ENCODE measurements at places on chromosomes 3 and 15.

DNA sequence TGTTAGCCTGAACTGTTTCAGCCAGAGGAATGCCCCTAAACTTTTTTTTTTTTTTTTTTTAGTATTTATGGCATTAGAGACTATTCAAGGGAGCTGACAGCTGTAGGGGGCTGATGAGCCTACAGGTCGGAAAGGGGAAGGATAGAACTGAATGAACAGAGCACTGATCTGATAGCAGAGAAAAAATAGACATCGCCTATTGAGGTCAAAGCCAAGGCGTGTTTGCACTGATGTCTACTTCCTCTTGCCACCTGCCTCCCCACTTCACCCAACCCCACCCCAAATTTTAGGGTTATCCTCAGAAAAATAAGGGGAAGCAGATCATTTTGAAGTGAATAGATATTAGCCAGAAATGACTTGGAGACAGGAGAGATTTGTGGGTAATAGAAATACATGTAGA, 3.0 kb upstream of the ZMAT3 start:
- DNase-seq = no peak

DNA sequence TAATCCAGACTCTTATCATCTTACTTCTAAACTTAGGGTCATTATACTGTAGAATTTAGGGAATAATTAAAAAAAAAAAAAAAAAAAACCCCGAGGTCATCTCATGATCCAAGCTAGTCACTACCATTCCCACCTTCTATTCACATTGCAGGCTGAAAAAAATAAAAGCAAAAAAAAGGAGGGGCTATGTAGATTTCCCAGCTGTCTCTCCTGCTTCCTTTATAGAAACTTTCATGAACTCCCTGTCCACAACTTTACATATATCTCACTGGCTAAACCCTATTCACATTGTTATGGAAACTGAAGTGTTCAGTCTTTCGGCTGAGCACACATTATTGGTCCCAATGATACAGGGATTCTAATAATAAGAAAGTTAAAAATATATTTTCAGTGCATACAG, 156.2 kb upstream of the TP63 start:
- no peak for DNase-seq

GRCh38 chr3:139213936-139214335, 129.9 kb upstream of the MRPS22 start:
- DNase-seq = no peak

DNA sequence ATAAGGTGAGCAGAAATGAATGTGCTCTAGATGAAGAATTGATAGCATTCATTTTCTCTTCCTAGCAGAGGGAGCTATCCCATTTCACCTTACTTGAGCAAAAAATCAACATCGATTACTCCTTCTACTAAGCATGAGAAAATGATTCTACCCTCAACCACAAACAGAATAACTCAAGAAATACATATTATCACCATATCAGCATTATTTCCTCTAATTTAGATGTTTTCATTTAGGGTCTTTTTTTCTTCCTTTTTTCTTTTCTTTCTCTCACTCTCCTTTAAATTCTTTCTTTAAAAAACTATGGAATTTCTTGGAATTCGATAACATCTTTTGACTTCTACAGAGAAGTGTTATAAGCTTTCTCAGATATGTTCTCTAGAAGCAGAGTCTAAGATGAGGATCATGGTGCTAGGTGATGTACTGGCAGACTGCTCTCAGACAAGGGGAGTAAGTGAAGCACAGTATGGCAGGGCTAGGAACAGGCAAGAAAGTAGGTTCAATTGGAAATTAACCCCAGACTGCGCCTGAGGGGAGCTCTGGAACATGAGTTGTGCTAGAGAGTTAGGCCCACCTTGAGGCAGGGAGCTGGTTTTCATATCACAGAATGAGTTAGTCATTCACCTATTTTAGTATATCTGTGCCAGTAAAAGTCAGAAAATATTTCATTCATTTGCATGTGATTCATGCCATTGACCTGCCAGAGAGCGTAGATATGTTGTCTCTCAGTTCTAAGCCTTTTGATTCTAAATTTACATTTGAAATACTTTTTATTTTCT, 279.2 kb upstream of the KCNH8 start:
- no peak for DNase-seq

DNA sequence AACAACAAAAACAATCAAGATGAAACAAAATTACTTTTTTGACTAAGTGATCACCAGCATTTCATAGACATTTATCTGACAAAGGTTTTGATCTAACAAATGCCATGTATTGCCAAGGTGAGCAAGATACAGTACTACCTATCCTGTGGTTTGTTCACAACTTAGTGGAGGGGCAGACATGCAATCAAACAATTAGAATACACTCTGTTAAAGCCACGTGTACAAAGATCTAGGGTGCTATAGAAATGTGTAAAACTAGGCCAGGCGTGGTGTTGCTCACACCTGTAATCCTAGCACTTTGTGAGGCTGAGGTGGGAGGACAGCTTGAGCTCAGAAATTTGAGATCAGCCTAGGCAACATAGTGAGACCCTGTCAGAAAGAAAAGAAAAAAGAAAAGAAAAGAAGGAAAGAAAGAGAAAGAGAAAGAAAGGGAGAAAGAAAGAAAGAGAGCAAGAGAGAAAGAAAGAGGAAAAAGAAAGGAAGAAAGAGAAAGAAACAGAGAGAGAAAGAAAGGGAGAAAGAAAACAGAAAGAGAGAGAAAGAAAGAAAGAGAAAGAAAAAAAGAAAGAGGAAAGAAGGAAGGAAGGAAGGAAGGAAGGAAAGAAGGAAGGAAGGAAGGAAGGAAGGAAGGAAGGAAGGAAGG, 1.4 kb upstream of the TRIM69 start:
- DNase-seq = no peak

DNA sequence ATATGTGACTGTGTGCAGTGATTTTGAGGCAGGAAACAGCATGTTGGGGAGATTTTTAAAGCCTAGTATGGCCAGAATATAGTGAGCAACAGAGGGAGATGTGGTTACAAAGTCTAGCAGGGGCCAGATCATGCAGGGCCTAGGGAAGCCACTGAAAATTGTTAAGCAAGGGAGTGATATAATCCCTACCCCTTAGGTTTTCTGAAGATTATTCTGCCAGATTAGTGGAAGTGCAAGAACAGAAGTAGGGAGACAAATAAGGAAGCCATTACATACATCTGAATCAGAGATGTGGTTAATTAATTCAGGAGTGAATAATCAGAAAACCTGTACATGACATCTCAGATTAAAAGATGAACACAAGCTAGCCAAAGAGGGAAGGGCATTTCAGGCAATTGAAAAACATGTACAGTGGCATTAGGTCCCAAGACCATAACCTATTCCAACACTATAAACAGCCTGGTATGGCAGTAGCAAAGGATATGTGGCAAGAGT, 54.8 kb downstream of the MSL2 start:
- DNase-seq = no peak

- peak; percentile 20 for DNase-seq
Measured at GRCh38 chr3:123653221-123653682, 68.4 kb upstream of the HACD2 start.

GRCh38 chr3:127674790-127675189, 2.0 kb downstream of the ABTB1 start:
- DNase-seq = no peak

- no peak for DNase-seq
Measured at GRCh38 chr3:62228467-62228866, 144.9 kb downstream of the FEZF2 start.

DNA sequence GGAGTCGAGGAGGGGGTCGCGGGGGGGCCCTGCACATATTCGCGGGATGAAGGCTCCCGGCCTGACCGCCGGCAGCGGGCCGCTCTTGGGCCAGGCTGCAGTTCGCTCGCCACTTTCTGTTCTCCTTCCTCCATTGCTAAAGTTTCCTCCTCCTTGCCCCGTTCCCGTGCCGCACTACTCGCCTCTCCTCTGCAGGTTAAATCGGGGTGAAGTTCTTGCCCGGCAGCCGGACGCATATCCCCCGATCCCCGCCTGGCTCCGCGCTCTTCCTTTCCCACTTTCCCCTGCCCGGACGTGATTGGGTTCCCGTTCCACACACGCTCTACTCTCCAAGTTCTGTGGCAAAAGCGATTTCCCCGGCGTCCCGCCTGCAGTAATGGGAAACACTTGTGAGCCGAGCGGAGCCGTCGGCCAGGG, 556 bp downstream of the CRYBG3 start:
- no peak for DNase-seq

DNA sequence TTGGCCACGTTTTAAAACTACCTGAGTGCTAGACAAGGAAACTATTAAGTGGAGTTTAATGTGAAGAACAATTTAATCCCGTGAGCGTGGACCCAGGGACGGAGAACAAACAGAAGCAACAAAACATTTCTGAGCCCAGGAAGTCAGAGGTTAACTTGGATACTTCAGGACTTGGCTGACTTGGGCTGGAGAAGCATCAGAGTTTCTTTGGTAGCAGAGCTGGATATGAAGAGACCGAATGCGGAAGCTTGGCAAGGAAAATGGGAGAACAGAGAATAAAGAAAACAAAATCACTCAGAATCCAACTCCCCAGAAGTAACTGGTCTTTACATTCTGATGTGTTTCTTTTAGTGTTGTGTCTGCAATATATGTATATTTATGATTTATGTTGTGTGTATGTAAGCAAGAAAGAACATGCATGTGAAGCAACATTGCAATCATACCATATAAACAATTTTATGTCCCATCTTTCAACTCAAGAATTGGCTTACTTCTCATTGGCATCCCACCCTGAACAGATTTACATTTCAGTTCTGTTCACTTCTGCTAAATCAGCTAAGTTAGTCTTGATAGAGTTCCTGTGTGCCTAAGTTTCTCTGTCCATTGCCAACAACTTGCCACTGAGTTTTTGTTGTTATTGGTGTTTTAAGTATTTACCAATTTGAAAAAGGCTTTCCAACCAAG, 17.2 kb upstream of the PLOD2 start:
- DNase-seq = no peak

DNA sequence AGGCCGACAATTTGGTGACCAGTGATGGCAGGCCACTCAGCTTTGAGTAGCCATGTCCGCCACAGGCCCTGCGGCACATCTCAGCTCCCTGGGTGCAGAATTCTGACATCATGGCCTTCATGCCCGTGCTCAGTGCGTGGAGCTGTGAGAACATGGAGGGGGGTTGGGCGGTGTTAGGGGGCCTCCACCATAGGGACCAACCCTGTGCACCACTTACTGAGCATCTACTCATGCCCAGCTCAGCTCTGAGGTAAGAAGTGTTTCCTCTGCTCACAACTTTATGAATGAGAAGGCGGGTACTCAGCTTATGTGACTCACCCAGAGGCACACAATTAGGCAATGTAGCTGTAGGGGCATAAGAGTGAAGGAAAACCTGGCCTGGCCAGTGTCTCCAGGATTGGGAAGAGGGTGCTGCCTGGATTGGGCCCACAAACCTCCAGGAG, 10.5 kb downstream of the ACOX2 start:
- DNase-seq = peak; percentile 14

DNA sequence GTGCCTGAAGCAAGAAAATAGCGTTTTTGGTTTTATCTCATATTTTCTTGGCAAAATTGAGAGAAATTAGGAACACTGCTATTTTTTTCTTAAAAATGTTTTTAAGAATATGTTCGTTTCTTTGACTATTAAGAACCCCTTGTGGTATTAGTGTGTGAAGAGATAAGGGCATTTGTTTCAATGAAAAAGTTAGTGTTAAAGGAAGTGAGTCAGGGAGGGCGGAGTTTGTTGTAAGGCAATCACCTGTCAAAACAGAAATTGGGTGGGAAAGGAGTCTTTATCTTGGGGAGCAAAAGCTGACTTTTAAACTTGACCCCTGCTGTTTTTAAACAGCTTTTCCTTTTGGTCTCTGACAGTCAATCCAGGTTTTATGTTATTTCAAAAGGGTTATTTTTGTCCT, 4.2 kb downstream of the RAP2B start:
- DNase-seq = no peak

DNA sequence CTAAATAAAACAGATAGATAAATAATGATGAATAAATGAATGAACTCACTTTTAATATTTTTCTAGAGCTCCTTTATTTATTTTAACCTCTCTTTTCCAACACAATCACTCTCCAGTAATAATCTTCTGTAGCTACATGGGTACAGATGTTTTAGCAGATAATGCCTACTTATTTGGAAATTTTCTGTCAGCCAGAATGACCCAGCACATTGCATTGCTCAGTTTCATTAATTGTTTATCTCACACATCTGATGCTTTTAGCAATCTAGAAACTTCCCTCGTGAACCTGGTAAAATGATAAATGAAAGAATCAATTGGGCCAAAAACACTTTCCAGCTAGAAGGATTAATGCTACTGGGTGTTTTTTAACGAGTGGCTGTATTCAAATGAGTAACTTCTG, 14.9 kb upstream of the MYH15 start:
- DNase-seq = no peak

GRCh38 chr15:33592864-33593263, 282.1 kb downstream of the RYR3 start:
- DNase-seq = no peak

DNA sequence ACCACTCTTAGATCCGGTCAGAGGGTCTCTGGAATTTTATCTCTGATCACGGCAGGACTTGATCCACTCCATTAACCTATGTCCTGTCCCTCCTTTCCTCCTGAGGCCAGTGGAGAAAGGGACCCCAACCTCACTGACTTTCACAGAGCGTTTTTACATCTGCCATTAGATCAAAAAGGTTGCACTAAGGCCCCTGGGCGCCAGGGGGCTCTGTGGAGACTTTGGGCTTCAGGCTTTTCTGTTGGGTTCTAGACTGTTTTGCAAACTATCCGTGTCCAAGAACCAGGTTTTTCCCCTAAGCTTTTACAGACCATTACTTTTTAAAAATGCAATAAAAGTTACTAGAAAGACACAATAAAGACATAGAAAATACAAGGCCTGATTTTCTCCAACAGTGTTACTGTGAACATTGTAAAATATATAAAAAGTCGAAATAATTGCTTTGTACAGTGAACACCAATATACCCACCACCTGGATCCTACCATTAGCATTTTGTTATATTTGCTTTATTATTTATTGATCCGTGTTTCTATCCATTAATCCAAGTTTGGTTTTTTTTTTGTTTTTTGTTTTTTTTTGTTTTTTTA, 159.7 kb downstream of the POLR2M start:
- DNase-seq = peak; percentile 58

GRCh38 chr15:92733934-92734521, 78.5 kb upstream of the FAM174B start:
- DNase-seq = no peak

GRCh38 chr3:158103081-158103886, 2.9 kb downstream of the SHOX2 start:
- DNase-seq = no peak

- DNase-seq = no peak
Measured at GRCh38 chr3:9097495-9097894, 134.2 kb upstream of the RAD18 start.

- no peak for DNase-seq
Measured at GRCh38 chr15:76866008-76866407, 39.1 kb downstream of the SCAPER start.

DNA sequence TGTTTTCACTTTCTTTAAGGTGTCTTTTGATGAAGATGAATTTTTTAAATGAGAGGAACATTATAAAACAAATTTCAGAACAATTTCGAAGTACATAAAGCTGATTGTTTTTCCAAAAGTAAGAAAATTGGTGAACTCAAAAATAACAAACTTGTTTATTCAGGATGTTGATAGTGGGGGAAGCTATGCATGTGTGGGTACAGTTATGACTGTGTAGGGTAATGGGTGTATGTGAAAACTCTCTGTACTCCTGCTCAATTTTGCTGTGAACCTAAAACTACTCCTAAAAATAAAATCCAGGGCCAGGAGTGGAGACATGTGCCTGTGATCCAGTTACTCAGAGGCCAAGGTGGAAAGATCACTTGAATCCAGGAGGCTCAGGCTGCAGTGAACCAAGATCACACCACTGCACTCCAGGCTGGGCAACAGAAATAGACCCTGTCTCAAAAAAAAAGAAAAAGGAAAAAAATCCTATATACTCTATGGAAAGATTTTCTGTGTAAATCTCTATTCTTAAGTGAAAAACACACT, 37.2 kb downstream of the PIK3CB start:
- no peak for DNase-seq

GRCh38 chr3:194476784-194477183, 10.0 kb downstream of the ATP13A3 start:
- DNase-seq = no peak

Data from NCI-H446 (cell line).